BJ (cell line): ENCODE measurements at places on chromosomes 3 and 15.

GRCh38 chr15:63157891-63158431, 684 bp upstream of the RPS27L start:
- DNase-seq, result peak; percentile 40

DNA sequence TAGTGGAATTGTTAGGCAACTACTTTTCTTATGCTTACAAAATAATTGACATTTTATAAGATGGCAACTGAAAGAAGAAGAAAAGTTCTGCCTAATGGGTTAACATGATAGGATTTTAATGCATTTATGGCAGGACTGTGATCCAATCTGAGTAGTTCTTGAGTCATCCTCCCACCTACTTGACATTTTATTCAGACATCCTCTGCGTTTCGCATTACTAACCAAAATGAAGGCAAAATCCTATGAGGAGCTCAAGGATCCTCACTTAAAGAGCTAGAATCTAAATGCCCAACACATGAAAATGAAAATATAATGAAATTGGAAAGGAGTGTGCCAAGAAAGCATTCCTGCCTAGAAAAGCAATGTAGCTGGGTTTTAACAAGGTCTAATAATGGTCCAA, 581.1 kb upstream of the SEMA6D start:
- no peak for DNase-seq

- DNase-seq, result no peak
Observed at GRCh38 chr3:11415099-11415498, 142.9 kb downstream of the ATG7 start.

GRCh38 chr15:70356062-70356860, 258.5 kb upstream of the TLE3 start:
- no peak for DNase-seq

GRCh38 chr15:54089776-54090175, 111.5 kb downstream of the UNC13C start:
- no peak for DNase-seq

- no peak for DNase-seq
Observed at GRCh38 chr3:190338717-190339116, 16.5 kb upstream of the CLDN1 start.

DNA sequence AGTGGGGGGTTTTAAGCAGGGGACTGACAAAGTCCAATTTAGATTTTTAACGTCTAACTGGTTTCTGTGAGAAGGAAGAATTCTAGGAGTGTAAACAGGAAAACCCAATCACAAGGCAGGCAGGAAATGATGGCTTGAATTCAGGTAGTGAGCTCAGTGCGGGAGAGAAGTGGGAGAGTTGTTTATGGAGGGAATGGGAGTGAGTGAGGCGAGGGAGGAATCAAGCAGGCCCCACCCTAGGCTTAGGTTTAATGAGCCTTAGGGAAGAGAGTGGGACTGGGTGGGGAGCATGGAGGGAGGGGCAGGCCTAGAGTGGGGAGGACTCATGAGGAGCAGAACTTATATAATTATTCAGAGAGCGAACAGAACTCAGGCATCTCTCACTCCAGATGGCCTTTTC, 17.9 kb downstream of the VIPR1 start:
- no peak for DNase-seq

DNA sequence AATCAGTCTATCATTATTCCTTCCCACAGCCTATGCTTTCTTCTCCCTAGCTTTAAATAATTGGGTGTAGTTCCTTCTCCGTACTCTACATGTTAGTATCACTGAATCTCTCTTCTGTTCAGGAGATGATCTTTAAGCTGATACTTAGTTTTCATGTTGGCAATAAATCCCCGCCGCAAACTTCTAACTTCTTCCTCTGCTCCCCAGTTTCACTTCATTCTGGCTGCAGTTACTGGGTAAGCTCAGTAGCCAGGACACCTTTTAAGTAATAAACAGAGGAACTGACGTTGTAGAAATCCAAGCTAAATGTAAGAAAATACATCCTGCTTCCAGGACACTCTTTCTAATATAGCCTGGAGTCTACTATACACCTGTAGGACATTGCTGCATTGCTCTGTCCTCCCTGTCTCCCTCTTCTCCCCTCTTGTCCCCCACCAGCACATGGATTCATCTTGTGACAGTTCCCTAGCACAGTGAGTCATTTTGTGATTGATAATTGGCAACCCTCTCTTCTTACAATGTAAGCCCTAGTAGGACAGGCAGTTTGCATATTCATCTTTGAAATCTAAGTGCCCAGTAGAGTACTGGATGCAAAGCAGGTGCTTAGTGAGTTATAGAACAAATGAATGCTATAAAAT, 598.2 kb downstream of the UNC13C start:
- DNase-seq, result no peak

DNA sequence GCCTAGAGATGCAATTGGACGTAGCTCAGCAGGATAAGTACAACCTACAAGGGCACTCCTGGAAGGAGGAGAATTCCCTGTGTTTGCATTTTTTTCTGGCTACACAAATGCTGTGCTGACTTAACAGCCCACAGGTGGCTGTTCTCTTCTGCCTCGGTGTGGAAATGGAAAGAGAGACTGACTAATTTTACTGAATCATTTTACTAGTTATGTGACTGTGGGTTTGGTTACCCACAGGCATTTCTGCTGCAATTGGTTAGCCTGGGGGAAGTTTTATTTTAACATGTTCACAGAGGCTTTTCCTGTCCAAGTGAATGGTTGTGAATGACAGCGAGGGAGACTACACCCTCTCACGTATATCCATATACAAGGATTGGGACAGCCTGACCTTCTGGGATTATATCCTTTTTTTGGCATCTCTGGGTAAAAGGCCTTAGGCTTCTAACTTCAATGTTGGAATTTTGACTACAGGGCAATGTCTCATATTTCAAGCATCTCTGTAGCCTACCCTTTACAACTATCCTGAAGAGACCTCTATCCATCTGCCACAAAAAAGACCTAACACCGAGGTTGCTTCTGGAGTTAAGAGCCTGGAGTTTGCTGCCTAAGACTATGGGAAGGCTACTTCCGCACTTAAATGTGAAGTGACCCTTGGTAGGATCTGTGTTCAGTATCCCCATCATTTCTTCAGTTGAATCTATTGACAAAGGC, 67.2 kb upstream of the TP63 start:
- DNase-seq, result peak; percentile 65
